Ascending aorta (tissue), 2 donors: ENCODE measurements at places on chromosomes 7 and 10. TPM values are rescaled to one million over a fixed set of nuclear protein-coding genes. Genes with fewer than 3 reads are reported as not detected.

The ZNF736 gene
- total RNA-seq: 6.0 TPM

DNA sequence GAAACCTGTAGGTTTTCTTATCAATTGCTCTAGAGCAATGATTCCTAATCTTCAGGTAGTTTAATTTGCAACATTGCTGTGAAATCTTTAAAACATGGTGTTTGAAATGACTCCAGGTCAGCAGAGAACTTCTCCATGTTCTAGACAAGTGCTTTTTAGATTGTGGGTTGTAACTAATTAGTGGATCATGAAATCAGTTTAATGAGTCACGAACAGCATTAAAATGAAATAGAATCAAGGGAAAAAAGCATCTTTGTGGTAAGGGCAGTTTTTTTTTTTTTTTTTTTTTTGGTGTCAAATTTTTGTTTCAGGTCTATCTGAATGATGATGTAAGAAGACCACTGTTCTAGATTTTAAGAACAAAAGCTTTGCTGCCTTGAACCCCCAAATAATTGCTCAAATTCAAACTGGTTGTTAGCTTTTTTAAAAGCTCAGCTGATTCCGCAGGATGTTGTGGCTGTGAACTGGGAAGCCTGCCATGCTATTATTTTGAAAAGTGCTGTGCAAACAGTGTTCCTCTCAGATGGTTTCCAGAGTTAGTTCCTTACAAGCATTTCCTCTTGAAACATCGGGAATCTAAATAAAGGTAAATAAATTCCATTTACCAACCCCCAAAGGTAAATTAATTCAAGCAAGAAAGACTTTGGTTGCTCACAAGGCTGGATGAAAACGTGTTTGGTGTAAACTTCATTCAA lies 13.1 kb upstream of the PDK4 start:
- H3K4me1 ChIP-seq: peaks cover 41% of the 10 kb centered on the region
- H3K4me3 ChIP-seq: peak overlapping the region; percentile 32
- no peak for DNase-seq
- H3K27ac ChIP-seq: peak overlapping the region; percentile 84
- no peaks in the 10 kb centered on the region for H3K36me3 ChIP-seq

- H3K27me3 ChIP-seq: no peaks in the 10 kb centered on the region
- DNase-seq: no peak
- no peak overlapping the region for H3K27ac ChIP-seq
These were observed 120.0 kb downstream of the ARHGAP22 start for GRCh38 chr10:48484911-48485310.

The KIAA1549 gene
- total RNA-seq: 0.11 TPM

GRCh38 chr10:79947083-79947415 lies 1.9 kb downstream of the SFTPD start:
- no peak overlapping the region for H3K4me3 ChIP-seq
- no peak for DNase-seq
- H3K27ac ChIP-seq: no peak overlapping the region
- H3K36me3 ChIP-seq: no peaks in the 10 kb centered on the region
- no peaks in the 10 kb centered on the region for H3K27me3 ChIP-seq

DNA sequence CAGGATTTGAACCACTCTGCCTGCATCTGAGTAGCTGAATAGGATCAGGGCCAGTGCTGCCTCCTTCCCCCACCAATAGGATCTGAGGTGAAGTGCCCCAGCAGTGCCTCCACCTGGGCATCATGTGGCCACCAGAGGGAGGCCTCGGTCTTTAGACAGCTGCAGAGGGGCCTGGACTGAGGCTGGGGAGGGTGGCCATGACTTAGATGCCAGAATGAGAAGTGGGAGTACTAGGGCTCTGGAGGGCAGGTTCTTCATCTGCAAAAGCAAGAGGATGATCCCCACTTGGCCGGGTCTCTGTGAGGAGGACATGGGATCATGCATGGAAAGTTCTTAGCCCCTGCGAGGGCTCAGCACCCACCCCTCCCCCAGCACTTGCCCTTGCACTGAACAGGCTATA lies 56.9 kb downstream of the NEUROG3 start:
- no peak for DNase-seq
- no peaks in the 10 kb centered on the region for H3K4me1 ChIP-seq
- no peaks in the 10 kb centered on the region for H3K36me3 ChIP-seq

DNA sequence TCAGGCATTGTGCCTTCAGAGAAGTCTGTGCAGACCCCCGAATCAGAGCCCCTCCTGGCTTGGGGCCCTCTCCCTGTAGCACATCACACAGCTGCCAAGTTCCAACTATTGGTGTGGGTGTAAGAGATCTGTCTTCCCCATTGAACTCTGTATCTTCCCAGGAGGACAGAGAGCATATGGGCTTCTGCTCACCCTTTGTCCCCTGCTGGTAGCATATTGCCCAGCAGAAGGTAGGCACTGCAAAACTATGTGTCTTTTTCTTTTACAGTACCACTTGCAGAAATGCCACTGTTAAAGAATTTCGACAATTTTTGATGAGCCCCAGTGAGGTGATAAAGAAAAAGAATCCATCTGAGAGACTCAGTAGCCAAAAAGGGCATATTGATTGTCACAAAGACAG lies 59.6 kb downstream of the NPY start:
- no peaks in the 10 kb centered on the region for H3K36me3 ChIP-seq
- no peak overlapping the region for H3K4me3 ChIP-seq
- H3K27me3 ChIP-seq: no peaks in the 10 kb centered on the region
- no peak for DNase-seq
- no peaks in the 10 kb centered on the region for H3K4me1 ChIP-seq
- no peak overlapping the region for H3K27ac ChIP-seq

The DLG5 gene
- 32.9 TPM for total RNA-seq

DNA sequence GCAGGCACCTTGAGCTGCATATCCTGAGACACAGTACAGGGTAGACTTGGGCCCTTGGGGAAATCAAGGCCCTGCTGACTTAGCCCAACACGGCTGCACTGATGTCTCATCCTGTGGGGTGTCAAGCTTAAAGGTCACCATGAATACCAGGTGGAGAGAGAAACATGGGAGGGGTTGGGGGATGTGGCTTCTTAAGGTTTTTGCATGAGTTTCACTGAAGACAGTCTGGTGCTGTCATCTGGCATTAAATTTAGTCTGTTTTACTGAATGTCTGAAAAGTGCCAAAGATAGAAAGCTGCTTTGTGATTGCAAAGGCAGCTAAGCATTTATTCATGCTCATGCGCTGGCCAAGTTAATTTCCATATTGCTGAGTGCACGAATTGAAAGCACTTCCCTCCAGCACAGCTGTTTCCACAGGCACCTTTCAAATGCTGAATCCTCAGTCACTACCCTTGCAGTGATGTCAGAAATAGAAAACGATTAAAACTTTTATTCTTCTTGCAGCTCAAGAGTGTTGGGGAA lies 102.1 kb downstream of the OSBPL3 start:
- H3K27me3 ChIP-seq: no peaks in the 10 kb centered on the region
- H3K4me3 ChIP-seq: no peak overlapping the region
- no peaks in the 10 kb centered on the region for H3K36me3 ChIP-seq
- H3K27ac ChIP-seq: no peak overlapping the region
- no peak for DNase-seq

- no peaks in the 10 kb centered on the region for H3K27me3 ChIP-seq
- H3K4me1 ChIP-seq: no peaks in the 10 kb centered on the region
- no peak overlapping the region for H3K4me3 ChIP-seq
- H3K27ac ChIP-seq: no peak overlapping the region
- DNase-seq: no peak
These were observed 39.9 kb upstream of the HDAC9 start for GRCh38 chr7:18455606-18456005.

GRCh38 chr10:100586959-100587358 lies 51.2 kb downstream of the HIF1AN start:
- H3K36me3 ChIP-seq: no peaks in the 10 kb centered on the region
- DNase-seq: no peak
- H3K4me3 ChIP-seq: no peak overlapping the region
- no peaks in the 10 kb centered on the region for H3K27me3 ChIP-seq
- no peaks in the 10 kb centered on the region for H3K4me1 ChIP-seq

The TCAF2 gene
- 0.64 TPM for total RNA-seq

DNA sequence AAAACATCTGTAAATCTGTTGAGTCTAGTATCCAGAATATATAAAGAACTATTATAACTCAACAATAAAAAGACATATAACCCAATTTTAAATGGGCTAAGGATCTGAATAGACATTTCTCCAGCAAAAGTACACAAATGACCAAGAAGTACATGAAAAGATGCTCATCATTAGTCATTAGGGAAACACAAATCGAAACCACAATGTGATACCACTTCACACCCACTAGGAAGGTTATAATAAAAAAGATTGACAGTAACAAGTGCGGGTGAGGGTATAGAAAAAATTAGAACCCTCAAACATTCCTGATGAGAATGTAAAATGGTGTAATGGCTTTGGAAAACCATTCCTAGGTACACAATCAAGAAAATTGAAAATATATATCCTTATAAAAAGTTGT lies 4.1 kb downstream of the XPNPEP1 start:
- DNase-seq: no peak
- peaks cover 20% of the 10 kb centered on the region for H3K4me1 ChIP-seq
- no peaks in the 10 kb centered on the region for H3K27me3 ChIP-seq
- no peaks in the 10 kb centered on the region for H3K36me3 ChIP-seq
- H3K4me3 ChIP-seq: no peak overlapping the region
- no peak overlapping the region for H3K27ac ChIP-seq

DNA sequence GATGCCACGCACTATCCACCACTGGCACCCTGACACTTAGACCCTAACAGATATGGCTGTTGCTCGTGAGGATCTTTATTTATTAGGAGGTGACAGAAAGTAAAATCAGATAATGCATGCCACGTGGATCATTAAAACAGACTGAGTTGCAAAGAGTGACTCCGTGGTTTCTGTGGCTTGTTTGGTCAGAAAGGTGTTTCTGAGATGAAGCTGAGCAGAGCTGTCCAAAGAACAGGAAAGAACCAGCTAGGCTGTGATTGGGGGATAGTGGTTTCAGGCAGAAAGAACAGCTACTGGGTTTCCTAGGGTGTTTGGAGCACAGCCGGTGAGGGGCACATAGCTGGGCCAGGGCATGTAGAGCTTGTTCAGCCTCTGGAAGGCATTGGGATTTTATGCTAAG lies 34.4 kb downstream of the CSGALNACT2 start:
- no peak for DNase-seq
- H3K36me3 ChIP-seq: peaks cover 19% of the 10 kb centered on the region
- H3K27ac ChIP-seq: no peak overlapping the region

DNA sequence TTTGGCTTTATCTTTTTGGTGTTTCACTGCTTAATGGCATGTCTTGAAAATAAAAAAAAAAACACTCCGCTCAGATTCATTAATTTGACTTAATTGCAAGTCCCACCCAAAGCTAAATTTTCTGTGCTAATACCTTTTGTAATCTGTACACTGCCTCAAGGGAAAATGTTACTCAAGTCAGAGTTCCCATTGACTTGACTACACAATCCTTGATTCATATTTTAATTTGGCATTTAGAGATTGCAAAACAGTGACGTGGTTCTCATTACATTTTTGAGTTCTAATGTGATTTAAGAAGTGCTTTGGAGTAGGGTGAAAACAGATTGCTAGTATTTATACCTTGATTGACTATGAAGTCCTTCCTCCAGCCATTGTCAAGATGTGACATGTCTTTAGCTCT lies 21.3 kb upstream of the LIPM start:
- H3K4me3 ChIP-seq: no peak overlapping the region
- no peaks in the 10 kb centered on the region for H3K36me3 ChIP-seq
- DNase-seq: no peak
- H3K4me1 ChIP-seq: no peaks in the 10 kb centered on the region
- no peak overlapping the region for H3K27ac ChIP-seq

DNA sequence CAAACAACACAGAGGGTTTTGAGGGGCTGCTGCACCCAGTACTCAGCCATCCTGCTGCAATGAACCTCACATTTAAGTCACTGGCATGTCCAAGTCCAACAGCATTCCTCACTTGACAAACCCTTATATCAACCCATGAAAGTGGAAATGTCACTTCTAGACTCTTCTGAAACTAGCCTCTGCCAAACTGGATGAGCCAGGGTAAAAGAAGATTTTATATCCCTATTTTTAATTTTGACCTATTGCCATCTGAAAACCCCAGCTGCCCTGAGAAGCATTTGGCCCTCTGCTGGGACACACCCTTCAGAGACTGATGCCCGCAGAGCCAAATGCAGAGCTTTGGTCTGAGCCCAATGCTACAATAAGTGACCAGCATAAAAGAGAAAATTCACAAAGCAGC lies 201.1 kb downstream of the ANK3 start:
- no peaks in the 10 kb centered on the region for H3K36me3 ChIP-seq
- H3K27ac ChIP-seq: no peak overlapping the region
- no peak for DNase-seq
- H3K4me3 ChIP-seq: no peak overlapping the region

The PRKCQ gene
- total RNA-seq: not detected

The CNPY1 gene
- total RNA-seq: not detected

- no peaks in the 10 kb centered on the region for H3K27me3 ChIP-seq
- H3K27ac ChIP-seq: no peak overlapping the region
- no peaks in the 10 kb centered on the region for H3K36me3 ChIP-seq
These were observed 14.5 kb upstream of the DNAAF5 start for GRCh38 chr7:711922-712380.

GRCh38 chr7:27409776-27410175 lies 167.2 kb downstream of the EVX1 start:
- H3K4me1 ChIP-seq: no peaks in the 10 kb centered on the region
- no peaks in the 10 kb centered on the region for H3K27me3 ChIP-seq
- no peak overlapping the region for H3K4me3 ChIP-seq
- no peak for DNase-seq
- no peak overlapping the region for H3K27ac ChIP-seq

DNA sequence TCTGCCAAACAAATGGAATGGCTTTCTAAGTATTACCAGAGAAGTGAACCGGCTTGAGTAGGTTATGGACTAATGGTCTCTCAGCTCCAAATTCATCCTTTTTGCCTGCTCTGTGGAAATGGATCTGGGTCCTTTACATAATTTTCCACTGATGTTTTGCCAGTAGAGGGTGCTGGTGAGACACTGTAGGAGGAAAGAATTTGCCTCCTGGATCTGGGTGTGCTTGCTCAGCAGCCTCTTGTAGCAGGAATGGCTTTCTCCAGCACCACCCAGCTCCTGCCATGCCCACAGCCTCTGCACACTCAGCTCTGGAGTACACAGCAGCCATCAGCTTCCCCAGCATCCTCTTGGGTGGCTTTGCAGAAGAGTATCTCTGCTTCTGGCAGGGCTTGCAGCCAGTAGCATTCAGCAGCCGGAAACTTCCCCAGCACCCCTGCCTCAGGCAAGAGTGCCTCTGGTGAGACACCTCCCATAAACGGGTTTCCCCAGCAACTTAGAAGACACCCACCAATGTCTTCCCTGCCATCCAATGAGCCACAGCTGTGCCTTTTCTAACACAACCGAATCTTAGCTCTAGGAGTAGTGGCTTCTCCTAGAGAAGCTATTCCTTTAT lies 235.0 kb upstream of the PLPP4 start:
- DNase-seq: no peak
- H3K4me3 ChIP-seq: no peak overlapping the region
- H3K36me3 ChIP-seq: no peaks in the 10 kb centered on the region
- H3K4me1 ChIP-seq: no peaks in the 10 kb centered on the region
- no peak overlapping the region for H3K27ac ChIP-seq
- no peaks in the 10 kb centered on the region for H3K27me3 ChIP-seq

The NRG3 gene
- total RNA-seq: 1.6 TPM

The MPP7 gene
- total RNA-seq: 43.9 TPM

- no peak overlapping the region for H3K4me3 ChIP-seq
- no peaks in the 10 kb centered on the region for H3K27me3 ChIP-seq
- no peak for DNase-seq
- H3K4me1 ChIP-seq: no peaks in the 10 kb centered on the region
These were observed 13.1 kb upstream of the CUX1 start for GRCh38 chr7:101804088-101804963.
